ENCODE measurements at places on chromosomes 5 and 9. TPM values are rescaled to one million over a fixed set of nuclear protein-coding genes. Genes with fewer than 3 reads are reported as not detected.

Gene MEF2C
- 535 TPM for total RNA-seq

DNA sequence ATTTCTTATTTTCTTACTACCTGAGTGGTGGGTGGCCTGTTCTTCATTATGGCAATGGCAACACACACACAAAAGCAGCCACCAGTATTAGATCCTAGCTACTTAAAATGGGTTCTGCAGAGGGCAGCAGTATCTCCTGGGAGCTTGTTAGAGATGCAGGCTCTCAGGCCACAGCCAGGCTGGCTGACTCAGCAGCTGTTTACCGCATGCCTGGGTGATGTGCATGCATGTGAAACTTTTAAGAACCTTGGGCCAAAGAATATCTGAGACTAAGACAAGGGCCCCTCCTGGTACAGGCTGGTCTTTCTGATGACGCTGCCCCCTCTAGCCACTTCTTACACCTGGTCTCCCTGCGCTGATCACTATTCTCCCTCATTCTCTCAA lies 399.0 kb downstream of the MED10 start:
- peak; percentile 8 for DNase-seq

DNA sequence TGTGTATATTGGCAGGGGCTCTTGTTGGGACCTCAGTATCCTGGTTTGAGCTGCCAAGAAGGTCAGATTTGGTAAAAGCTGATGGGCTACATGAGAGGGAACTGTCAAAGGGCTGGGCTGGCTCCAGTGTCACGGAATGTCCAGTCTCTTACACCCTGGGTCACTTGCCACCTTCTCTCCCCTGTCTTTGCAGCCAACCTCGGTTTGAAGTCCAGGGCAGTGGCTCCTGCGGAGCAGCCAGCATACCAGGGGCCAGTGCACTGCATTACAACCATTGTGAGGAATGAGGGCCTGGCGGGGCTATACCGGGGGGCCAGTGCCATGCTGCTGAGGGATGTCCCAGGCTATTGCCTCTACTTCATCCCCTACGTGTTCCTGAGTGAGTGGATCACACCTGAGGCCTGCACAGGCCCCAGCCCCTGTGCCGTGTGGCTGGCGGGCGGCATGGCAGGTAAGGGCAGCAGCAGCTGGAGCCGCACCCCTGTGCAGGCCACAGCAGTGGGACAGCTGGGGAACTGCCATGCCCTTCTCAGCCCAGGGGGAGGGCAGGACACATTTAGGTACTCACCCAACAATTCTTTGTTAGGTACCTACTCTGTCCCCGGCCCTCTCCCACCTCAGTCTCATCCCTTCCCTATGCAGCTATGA lies 24.2 kb downstream of the IL9 start:
- no peak for DNase-seq

DNA sequence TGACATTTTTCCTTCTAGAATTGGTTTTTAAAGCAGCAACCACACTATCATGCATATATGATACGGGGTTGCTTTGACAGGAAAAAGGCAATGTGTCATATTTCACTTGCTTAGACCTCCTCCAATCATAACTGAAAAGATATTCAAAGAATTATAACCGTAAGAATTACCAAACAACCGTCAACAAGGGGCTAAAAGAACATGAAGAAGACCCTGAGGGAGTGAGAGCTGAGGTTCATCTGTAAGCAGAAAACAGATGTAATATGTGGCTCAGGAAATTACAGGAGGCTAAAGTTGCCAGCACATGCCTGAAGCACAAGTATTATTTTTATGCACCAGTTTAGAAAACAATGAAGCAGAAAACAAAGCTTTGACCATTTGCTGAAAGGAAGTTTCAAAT lies 78.9 kb downstream of the APBA1 start:
- peak; percentile 62 for DNase-seq

Gene CDC20B
- total RNA-seq, result not detected

Gene IGFBPL1
- 1.2 TPM for total RNA-seq

Gene FAT2
- 25.0 TPM for total RNA-seq

GRCh38 chr9:133986061-133986460 lies 6.1 kb downstream of the VAV2 start:
- no peak for DNase-seq

DNA sequence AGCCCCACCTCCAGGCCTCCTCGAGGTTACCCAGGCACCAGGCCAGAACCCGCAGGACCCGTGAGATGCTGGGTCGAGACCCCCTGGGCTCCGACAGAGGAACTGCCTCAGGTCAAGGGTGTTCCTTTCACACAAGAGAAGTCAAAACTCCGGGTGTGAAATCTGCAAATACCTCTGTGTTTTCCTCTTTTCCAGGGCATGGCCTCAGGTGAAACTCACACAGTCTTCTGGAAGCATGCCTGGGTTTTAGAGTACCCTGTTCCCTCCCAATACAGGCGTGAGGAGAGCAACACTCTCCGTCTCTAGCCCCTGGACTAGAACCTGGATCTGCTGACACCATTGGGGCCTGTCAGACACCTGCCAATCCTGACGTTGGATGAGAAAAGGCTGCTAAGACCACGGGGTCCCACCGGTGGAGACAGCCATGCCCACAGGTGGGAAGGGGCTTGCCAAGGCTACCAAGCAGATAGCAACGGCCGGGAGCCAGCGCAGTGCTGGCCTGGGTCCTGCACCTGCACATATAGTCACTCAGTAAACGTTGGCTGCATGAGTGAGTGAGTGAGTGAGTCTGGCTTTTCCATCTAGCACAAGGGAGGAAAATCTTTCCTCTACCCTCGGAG lies 182.0 kb upstream of the PPP1R26 start:
- no peak for DNase-seq

DNA sequence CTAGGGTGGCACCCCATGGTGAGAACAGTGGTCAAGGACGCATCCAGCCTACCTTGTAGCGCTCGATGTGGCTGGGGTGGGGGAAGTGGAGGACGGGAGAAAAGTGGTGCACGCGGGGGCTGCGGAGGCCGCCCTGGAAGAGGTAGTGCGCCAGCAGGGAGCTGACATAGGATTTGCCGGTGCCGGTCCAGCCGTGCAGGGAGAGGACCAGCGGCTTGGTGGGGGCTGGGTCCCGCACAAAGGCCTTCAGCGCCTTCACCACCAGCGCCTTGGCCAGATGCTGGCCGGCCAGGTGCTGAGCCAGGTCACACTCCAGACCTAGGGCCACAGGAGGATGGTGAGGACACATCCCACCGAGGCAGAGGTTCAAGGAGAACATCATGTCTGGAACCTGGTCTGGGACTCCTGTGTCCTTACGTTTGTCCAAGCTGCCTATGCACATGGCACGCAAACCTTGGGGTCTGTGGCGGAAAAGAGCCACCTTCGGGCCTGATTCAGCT lies 797 bp downstream of the TOR2A start:
- no peak for DNase-seq

Gene SV2C
- 0.31 TPM for total RNA-seq

Gene CDX1
- 0.31 TPM for total RNA-seq

- peak; percentile 41 for DNase-seq
Measured at GRCh38 chr5:149471406-149472183, 79.6 kb downstream of the CSNK1A1 start.

DNA sequence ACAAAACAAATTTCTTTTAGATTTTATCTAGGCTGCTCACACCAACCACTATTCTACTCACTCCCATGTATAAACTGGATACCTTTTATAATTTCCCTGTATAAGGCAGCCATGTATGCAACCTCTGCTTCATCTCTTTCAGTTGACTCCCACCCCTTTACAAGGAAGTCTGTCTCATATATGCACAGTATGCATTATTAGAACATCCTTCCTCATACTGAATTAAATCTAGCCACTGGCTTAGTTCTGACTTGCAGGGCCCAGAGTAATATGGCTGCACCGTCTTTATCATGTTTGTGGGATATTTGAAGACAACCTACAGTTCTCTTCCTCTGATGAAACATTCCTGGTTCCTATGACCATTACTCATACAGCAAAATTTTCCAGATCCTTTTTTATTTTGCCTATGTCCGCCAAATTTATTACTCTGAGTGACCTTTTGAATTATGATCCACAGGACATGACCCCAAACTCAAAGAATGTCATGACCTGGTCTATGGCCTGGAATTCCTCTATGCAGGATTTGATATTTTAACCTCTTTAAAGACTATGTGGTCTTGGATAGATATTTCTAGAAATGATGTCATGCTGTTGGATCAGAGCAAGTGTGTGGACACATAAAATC lies 76.6 kb upstream of the ITGA1 start:
- DNase-seq, result no peak

Gene IRGM
- not detected for total RNA-seq

GRCh38 chr9:21833090-21833801 lies 30.8 kb downstream of the MTAP start:
- DNase-seq, result no peak

- DNase-seq, result peak; percentile 8
Measured at GRCh38 chr9:132637351-132637750, 32.4 kb downstream of the DDX31 start.

DNA sequence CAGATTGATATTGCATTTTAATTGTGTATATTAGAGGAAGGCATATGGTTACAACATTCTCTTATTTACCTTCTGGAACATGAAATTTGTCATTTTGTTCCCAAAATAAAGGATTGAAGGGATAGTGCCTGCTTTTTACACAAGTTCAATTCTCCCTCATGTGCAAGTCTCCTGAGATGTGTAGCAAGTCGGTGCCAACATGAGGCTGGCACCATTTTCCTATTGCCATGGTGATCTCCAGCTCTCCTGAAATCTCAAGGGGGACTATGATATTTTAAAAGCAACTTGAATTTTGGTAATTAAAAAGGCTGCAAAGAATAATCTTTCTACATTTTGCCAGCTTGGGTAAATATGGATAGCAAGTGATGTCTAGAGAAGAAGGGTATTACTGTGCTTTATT lies 693.3 kb upstream of the WWC1 start:
- DNase-seq, result no peak

- no peak for DNase-seq
Measured at GRCh38 chr9:133485531-133486260, 6.8 kb upstream of the SLC2A6 start.

- no peak for DNase-seq
Measured at GRCh38 chr5:14630671-14631070, 33.8 kb upstream of the OTULIN start.

Gene RFESD
- total RNA-seq, result 0.62 TPM

Gene PRR16
- 5.2 TPM for total RNA-seq

- peak; percentile 33 for DNase-seq
Measured at GRCh38 chr5:40386289-40386688, 293.4 kb upstream of the PTGER4 start.

DNA sequence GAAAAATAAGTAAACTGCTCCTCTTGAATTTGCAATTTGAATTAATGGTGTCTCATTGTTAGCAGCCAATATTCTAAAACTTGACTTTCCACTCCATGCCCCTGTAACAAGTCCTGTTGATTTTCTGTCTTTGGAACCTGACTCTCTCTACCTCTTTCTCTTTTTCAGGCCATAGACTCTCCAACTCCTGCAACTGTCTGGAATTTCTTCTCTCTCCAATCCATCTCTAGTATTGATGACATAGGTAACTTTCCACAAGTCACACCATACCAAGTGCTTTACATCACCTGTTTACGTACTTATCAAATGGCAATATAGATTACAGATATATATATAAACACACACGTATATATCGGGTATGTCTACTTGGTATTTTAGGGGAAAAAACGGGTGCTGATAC lies 923 bp downstream of the C5orf34 start:
- peak; percentile 7 for DNase-seq

DNA sequence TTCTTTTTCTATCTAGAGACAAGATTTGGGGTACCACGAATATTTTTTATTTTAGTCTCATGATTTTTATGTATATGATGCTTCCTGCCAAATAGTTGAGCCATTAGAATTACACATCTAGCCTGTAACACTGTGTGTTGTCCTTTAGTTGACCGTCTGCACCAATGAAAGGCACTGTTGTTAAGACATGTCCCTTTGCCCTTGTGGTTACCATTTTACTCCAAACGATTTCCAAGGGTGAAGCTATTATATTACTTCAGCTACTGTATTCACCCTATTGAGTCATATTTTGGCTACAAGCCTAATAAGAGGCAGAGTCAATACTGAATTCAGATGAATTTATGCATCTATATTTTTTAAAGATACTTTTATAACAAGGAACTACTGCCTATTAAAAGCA lies 207.6 kb downstream of the CETN3 start:
- peak; percentile 11 for DNase-seq

DNA sequence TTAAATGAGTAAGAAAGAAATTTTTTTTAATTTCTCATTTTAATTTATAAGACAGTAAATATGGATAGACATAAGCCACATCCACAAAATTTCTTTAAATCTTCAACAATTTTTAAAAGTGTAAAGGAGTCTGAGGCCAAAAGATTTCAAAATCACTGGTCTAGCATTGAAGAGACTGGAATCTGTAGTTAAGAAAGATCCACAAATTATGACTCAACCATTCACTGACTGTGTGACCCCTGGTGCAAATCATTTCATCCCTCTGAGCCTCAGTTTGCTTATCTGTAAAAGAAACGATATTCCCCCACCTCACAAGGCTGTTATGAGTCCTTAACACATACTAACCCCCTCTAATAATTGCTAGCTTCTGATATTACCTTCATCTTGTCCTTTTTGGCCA lies 98.5 kb downstream of the EBF1 start:
- no peak for DNase-seq

DNA sequence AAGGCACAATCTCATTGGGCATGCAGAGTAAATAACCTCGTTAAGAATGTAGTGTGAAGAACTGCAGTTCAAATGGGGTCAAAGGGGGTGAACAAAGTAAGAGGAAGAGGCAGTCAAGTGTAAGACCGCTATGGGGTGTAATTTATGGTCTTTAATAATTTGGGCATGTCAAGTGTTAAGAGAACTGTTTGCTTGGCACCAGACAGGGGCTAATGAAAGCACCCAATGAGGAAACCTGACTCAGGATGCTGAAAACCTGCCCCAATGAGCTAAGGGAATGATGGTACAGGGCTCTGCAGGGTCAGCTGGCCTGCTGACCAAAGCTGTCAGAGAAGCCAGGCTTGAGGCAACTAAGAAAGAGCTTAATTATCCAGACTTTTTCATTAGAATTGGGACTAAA lies 368.1 kb downstream of the DTWD2 start:
- DNase-seq, result no peak

GRCh38 chr5:39661026-39661779 lies 236.4 kb upstream of the DAB2 start:
- DNase-seq, result no peak

Gene SLC25A25
- total RNA-seq, result 39.2 TPM

Gene RANBP17
- total RNA-seq, result 27.9 TPM

Gene CA9
- total RNA-seq, result 0.82 TPM
